ENCODE measurements at places on chromosomes 7 and 10. TPM values are rescaled to one million over a fixed set of nuclear protein-coding genes. Genes with fewer than 3 reads are reported as not detected.

The LIPF gene
- total RNA-seq: 0.41 TPM

The PGAM2 gene
- 102 TPM for total RNA-seq

The SORCS1 gene
- 14.5 TPM for total RNA-seq

The ASIC3 gene
- 0.76 TPM for total RNA-seq

Data from metanephros (tissue), 2 donors.